ENCODE measurements at places on chromosomes 1 and 21. TPM values are rescaled to one million over a fixed set of nuclear protein-coding genes. Genes with fewer than 3 reads are reported as not detected.

C1orf53 gene
- total RNA-seq, result 1.3 TPM

GIPC2 gene
- total RNA-seq, result 3.6 TPM

SHISA4 gene
- 22.5 TPM for total RNA-seq

ZNF697 gene
- total RNA-seq, result 15.3 TPM

CLEC20A gene
- 0.15 TPM for total RNA-seq

FCRL6 gene
- total RNA-seq, result not detected

GABPB2 gene
- total RNA-seq, result 6.3 TPM

PRELP gene
- total RNA-seq, result not detected

FMO3 gene
- total RNA-seq, result not detected
